Testis (tissue), 5 donors: ENCODE measurements at places on chromosomes 12 and 14. TPM values are rescaled to one million over a fixed set of nuclear protein-coding genes. Genes with fewer than 3 reads are reported as not detected.

GRCh38 chr12:84955298-84955697 lies 42.7 kb upstream of the SLC6A15 start:
- DNase-seq: no peak

DNA sequence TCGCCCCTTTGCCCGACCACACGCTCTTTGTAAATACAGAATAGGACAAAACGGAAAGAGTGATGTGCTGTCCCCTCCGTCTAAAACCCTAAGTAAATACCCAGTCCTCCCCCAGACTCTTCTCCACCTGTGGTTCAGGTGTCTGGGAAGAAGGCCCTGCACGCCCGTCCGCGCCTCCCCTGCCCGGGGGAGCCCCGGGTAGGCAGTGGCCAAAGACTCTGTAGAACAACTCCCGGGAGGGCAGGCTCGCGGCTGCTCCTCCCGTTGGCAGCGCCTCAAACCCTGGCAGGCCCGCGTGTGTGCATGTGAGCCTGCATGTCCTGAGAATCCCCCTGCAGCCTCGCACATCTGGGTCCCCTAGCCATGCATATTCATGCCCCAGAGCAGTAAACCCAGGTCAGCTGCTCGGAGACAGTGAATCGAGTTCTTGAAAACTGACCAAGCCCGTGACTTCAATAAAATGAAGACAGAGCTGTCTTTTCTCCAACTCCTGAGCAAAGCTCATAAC lies 165.8 kb downstream of the MON2 start:
- DNase-seq: peak; percentile 60

DNA sequence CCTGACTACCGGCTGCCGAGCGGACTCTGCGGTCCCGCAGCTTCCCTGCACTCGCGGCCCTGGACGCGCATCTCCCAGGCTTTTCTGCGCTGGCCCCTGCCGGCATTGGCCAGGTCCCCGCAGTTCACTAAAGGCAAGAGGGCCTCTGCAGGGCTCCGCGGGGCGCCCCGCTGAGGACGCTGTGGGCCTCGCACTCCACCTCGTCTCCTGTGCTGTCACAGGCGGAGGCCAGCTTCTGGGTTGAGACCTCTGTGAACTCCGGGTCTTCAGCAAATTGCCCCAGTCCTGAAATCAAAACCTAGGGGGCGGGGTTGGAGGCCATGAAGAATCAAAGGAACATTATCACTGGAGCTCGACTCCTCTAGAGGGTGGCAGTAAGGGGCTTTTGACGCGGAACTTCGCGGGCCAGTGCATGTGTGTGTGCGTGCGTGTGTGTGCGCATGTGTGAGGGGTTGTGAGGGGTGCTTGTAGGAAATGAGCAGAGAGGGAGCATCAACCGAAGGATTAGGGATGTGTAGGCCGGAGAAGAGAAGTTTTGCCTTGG lies 68.5 kb upstream of the CAPRIN2 start:
- DNase-seq: peak; percentile 41

DNA sequence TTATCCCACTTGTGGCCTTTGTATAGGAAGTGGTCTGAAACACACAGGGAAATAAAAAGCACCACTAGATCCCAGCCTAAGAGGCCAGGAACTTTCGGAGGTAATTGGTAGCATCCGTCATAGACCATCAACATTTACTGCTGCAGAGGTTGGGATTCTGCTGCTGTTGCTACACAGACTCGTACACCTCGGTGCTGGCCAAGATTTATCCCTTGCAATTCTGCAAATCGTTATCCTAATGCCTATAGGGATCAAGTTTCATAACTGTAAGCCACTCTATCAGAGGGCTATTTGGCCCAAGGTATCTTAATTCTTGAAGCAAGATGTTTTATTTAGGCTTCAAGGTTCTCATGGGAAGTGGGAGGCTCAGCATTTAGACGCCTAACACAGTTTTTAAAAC lies 913.6 kb downstream of the GALC start:
- DNase-seq: no peak

GRCh38 chr12:105640761-105641160 lies 310.3 kb downstream of the C12orf75 start:
- DNase-seq: no peak

- DNase-seq: no peak
These were observed 284.5 kb upstream of the E2F7 start for GRCh38 chr12:77349689-77350370.

DNA sequence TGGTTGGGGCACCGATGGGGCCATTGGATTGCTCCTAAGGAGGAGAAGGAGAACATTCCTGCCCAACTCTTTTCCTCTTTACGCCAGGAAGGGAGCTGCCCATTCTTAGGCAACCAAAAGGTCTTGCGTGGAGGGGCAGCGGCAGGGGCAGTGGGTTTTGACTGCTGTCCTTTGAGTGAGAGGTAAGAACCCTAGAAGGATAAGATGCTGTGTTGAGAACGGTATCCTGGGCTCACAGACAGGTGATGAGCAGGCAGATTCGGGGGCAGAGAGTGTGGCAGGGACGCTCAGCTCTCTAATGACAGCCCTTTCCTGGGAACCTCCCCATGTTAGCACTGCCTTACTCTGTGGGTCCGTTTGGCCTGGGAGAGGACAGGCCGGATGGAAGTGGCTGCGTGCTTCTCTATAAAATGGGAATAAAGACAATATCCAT lies 13.2 kb downstream of the LRTM2 start:
- DNase-seq: no peak

DNA sequence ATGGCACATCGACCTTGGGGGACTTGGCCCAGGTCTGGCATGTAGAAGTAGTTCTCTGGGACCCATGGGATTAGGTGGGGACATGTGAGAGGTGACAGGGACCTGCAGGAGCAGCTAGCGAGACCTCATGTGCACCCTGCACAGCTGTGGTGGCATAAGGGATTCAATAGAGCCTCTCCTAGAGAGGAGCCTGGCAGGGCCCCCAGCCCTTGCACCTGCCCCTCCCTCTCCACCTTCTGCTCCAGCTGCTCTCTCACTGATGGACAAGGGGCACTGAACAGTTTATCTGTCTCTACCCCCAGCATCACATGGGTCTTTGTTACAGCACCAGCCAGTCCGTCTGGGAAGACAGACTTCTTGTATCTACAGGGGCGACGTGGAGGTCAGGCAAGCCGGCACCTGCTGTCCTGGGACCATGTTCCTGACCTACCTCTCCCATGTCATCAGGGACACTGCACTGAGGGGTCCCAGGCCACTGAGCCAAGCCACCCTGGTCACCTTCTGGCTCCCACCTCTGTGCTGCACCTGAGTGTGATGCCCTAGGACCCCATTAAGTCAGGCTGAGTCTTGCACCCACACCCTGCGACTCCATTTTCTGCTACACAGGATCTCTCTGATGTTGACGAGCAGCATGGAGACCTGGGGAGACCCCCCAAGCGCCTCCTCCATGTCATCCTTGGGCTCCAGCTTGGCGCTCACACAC lies 32.6 kb downstream of the DDX11 start:
- no peak for DNase-seq

DNA sequence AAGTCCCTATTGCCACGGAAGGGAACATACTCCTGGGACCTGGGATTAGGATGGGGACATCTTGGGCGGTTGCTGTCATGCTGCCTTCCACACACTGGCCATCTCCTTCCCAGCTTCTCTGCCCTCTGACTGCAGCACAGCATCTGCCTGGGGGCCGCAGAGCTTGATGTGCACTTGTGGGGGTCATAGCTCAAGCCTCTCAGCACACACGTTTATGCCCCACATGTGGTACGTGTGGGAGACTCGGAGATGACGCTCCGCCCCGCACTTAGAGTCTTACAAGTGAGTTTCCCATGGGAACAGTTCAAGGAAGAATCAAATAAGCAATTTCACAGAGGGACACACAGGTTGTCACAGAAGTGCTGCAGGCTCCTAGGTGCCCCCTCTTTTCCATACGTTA lies 8.6 kb downstream of the ACADS start:
- no peak for DNase-seq

GRCh38 chr14:90509403-90509802 lies 112.6 kb downstream of the CALM1 start:
- no peak for DNase-seq

DNA sequence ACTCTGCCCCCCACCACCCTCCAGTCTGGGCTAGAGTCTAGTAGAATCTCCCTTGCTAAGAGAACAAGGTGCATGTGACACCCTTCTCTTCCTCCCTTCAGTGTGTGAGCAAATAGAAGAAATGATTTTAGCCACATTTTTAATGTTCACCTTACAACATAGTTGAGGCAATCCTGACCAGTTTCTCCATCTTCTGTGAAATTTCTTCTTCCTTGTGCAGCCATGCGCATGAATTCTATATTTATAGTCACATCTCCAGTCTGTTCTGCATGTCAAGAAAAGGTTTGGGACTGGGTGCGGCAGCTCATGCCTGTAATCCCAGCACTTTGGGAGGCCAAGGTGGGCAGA lies 9.5 kb upstream of the LTA4H start:
- DNase-seq: no peak

DNA sequence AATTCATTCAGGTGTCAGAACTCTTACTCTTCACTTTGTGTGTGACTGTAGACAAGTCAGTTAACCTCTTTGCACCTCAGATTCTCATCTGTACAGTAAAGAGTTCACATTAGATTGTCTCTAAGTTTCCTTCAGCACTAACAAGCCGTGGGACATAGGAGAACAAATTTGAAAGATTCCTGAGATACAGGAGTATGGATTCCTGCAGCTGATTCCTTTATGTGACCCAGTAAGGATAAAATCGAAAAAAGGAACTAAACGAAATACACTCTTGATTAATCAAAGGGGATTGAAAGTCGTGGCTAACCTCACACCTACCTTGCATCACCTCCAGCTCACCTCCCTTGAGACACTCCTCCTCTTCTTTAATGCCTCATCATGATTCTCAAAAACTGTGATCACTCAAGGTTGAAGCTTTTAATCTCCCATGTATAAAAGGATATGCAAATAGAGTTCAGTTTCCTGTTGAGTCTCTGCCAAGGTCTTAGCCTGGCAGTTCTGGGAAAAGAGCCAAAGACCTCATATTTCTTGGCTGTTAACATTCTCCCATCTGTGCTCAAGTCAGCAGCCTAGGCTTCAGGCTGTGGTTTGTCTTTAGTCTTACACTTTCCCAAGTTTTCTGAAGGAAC lies 156.6 kb downstream of the DAD1 start:
- peak; percentile 57 for DNase-seq

DNA sequence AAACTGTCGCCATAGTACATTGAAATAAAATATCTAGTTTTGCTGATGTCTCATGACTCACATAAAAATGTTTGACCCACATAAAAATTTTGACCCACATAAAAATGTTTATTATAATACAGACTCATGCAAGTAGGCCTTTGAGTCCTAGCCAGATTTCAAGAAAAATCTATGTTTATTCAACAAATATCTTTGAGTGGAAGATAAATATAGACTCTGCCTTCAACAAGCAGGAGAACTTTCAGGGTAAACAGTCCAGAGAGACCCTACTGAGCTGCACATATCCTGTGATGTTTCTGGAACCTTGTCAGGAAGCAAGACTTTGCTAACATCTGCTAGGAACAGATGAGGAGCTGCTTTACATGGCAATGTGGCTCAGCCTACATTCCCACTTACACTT lies 283.1 kb downstream of the MDGA2 start:
- no peak for DNase-seq

DNA sequence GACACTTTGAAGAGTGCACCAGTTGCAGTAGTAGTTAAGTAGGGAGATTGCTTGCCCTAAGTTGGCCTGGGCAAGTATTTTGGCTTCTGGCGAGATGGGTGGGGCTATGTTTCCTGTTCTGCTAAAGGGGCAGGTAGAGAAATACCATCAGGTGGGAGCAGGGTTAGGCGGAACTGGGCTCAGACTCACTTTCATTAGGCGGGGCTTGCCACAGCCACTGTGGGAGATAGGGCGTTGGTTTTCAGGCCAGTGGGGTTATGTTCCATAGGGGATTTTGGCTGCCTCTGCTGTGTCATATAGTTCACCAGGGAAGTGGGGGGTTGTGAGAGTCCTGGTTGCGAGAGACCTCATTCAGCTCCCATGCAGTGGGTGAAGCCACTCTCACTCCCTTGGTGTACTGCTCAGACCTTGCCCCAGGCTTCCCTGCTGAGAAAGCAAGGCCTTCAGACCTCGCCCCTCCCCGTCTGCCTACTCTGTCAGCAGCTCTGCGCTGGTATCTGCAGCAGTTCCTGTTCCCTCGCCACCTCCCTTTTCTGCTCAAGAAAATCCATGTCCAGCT lies 43.3 kb downstream of the AEBP2 start:
- peak; percentile 55 for DNase-seq

The DCAF4 gene
- 19.2 TPM for polyA plus RNA-seq

The TPH2 gene
- 0.47 TPM for polyA plus RNA-seq

The NKX2-1 gene
- not detected for polyA plus RNA-seq

The ZNF26 gene
- 6.0 TPM for polyA plus RNA-seq

The GSC gene
- 0.51 TPM for polyA plus RNA-seq

The C12orf60 gene
- polyA plus RNA-seq: 20.6 TPM

The TCL1B gene
- 5.1 TPM for polyA plus RNA-seq

The FMNL3 gene
- 26.0 TPM for polyA plus RNA-seq

The GPRC5D gene
- polyA plus RNA-seq: 5.5 TPM

The SLC10A1 gene
- polyA plus RNA-seq: 0.30 TPM
